ENCODE measurements at places on chromosomes 1 and 21. TPM values are rescaled to one million over a fixed set of nuclear protein-coding genes. Genes with fewer than 3 reads are reported as not detected.

Gene FAM72D
- total RNA-seq = 7.5 TPM

Gene NMNAT2
- total RNA-seq = not detected

Gene WNT4
- total RNA-seq = not detected

Gene OR2W3
- total RNA-seq = 0.21 TPM

Gene CCDC27
- not detected for total RNA-seq

Gene CYP4A11
- not detected for total RNA-seq

Gene RPE65
- not detected for total RNA-seq

Gene CLCA1
- total RNA-seq = not detected

Gene PRCC
- total RNA-seq = 120 TPM

Gene SELL
- total RNA-seq = 92.7 TPM

Gene CDK18
- 0.23 TPM for total RNA-seq

Gene PCBP3
- total RNA-seq = 7.5 TPM

Gene LCE1B
- total RNA-seq = not detected

Gene ILDR2
- 10.3 TPM for total RNA-seq

Gene CGN
- total RNA-seq = 0.28 TPM

Gene WNT2B
- not detected for total RNA-seq

Gene FALEC
- not detected for total RNA-seq

GRCh38 chr1:203359010-203359571 lies 8.2 kb upstream of the FMOD start:
- DNase-seq = no peak

- peak; percentile 55 for DNase-seq
Observed at GRCh38 chr1:10917513-10918454, 94.7 kb upstream of the TARDBP start.

- DNase-seq = peak; percentile 64
Observed at GRCh38 chr1:52634111-52634510, 1.1 kb downstream of the SHISAL2A start.

- no peak for DNase-seq
Observed at GRCh38 chr1:91427741-91428140, 23.1 kb upstream of the HFM1 start.

DNA sequence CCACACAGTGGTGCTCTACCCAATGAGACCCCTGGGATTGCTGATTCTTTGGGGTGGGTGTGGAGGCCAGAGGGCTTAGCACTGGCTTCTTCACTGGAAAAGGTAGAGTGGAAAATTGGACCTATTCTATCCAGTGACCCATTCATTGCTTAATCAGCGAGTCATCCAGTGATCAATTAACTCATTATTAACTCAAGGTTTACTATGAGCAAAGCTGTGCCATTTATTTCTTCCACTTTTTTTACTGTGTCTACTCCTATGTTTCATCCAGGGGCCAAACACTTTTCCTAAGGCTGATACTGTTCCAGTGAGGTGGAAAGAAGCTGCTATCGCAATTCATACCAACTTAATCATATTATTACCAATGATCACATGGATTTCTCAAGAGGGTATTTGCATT lies 363.9 kb downstream of the RPS6KC1 start:
- no peak for DNase-seq

DNA sequence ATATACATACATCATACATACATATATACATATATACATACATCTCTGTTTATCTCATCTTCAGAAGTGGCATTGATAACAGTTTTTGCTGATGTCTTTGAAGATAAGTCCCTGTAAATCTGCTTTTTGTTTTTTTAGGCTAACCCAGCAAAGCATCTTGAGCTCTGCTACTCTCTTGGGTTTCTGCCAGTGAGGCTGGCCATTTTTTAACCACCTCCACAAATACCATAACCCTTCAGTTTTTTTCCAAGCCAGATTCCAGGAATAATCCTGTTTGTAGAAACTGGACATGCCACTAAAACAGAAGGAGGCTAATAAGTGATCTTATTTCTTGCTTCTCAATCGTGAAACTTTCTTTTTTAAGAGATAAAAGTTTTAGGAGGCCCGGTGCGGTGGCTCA lies 21.6 kb downstream of the SDHC start:
- DNase-seq = no peak

DNA sequence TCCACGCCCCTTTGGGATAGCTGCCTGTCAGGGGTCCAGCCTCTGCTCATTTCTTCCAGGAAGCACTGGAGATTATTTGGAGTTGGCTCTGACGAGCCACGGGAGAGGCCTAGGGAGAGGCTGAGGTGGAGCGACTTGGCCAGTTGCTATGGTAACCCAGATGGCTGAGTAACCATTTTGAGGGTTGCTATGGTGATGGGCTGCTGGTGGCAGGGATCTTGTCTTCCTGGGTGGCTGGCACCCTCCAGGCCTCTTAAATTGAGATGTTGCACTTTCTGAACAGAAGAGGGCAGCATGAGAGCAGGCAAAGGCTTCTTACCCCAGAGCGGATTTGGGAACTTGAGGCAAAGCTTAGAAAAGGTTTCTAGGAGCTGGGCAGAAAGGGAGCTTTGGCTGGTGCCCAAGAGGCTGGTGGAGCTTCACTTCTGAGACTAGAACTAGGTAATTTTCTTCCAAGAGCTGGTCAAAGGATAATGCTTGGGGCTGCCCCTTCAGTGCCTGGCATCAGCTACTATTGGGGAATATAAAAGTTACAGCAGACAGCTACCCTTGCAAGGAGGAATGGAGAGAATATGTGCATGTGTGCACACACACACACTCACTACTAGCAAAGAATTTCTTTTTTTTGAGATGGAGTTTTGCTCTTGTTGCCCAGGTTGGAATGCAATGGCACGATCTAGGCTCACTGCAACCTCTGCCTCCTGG lies 72.5 kb downstream of the NDUFS5 start:
- peak; percentile 89 for DNase-seq

DNA sequence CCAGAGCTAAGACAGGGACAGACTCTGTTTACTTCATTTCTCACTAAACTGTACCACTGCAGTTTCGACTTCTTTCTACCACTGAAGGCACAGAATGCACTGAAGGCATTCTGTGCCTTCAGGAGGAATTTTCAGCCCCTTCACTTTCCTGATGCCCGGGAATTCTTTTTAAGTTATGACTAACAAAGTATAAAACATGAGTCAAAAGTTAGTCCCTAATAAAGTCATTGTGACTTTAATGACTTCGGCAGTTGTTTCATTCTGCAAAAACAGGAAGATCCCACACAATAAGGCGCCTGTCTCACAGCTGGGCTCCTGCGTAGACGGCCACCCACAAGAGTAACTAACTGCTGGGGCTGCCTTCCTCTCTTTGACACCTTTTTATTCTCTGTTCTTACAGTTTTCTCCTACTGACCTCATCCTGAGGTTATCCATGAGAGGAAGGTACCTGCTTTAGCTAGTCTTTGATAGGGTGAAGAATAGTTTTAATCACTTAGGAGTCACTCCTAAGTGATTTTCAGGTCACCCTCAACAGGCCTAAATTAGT lies 183.9 kb upstream of the SGIP1 start:
- DNase-seq = peak; percentile 82

DNA sequence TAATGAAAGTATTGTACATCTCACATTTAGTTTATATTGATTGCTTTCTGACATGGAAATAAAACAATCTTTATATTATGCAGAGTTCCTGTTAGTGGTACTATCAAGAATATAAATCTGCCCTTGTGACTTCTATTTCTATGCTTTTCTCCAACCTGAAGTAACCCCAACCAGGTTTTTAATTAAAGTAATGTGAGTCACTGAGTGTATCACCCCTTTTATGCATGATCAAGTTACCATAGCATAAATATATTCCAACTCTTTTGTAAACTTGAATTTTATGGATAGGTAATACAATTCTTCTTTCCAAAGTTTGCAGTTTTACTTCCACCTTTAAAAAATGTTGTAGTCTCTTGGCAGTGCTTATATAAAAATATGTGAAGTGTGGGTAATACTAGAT lies 532.3 kb downstream of the USP25 start:
- DNase-seq = no peak

- DNase-seq = no peak
Observed at GRCh38 chr21:38388203-38388602, 110.1 kb downstream of the ERG start.

DNA sequence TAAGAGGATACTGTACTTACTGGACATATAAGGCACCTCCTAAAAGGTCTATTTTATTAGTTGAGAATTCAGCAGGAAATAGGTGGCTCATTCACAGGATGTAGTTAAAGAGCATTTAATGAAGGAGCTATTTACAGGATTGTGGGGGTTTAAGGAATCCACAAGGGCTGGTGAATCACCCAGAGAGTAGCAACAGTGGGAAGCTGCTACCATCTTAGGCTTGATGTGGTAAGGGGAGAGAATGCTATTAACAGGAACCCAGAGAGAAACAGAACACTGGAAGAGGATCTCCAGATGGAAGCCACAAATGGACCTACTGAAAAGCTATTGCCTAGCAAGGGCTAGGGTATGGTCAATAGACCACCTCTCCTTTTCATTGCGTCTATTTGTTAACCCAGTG lies 52.0 kb upstream of the COL11A1 start:
- DNase-seq = no peak

DNA sequence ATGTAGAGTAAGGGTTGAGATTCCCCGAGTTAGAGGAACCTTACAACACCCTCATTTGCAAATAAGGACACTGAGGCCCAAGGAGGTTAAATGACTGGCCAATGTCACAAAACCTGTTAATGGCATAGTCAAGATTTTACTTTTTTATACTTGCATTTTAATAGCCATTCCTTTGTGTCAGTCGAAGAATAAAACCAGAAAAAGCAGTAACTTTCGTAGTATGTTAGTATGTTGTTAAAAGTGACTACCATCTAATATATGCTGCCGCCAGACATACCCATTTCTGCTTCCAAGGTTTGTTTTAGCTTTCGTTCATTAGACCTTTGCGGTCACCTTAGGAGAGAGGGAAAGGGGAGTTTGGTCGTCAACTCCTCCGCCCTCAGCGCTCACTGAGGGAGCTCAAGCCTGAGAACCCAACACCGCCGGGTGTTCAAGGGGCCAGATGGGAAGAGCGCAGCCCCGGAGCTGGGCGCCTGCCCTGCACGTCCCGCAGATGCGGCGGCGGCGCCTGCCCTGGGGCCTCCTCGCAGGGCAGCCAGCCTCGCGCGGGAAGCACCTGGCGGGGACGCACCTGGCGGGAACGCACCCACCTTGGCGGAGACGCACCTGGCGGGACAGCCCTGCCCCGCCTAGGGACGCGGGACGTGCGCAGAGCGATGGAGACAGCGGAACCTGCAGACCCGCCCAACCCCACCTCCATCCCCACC lies 466 bp downstream of the VPS26C start:
- DNase-seq = no peak

DNA sequence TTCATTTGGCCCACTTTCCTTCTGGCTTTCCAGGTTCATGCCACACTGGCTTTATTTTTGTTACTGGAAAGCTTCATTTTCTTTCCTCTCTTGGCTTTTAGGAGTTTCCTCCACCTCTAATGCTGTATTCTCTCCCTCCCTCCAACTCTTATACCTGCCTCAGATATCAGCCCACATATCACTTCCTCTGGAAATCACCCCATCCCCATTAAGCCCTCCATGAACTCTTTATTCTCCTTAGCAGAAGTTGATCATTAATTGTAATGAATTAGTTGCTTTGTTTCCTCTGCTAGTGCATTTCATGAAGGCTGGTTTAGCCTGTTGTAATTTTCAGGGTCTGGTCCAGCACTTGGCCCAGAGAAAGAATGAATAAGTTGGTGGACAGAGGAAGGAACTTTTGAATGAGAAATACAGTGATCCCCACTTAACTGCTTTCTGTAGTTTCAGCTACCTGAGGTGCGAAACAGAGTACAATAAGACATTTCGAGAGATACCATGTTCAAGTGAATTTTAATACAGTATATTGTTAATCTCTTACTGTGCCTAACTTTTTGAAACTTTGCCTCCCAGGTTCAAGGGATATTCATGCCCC lies 1.7 kb downstream of the SOAT1 start:
- DNase-seq = no peak

DNA sequence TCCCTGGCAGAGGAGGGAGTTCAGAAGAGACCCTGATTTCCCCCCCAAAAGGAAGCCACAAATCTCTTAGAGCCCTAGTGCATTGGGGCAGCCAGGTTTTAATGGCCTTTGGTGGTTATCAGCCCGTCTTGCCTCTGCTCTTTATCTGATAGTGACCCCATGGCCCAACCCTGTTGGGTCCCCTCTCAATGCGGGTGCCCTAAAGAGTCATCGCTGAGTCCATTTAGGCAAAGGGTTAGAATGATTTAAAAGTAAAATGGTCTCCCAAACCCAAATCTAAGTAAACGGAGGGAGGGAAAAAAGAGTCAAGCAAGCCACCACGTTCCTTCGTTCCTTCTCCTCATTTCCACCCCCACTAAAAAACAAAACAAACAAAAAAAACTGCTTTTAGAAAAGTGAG lies 164.0 kb downstream of the RUNX1 start:
- DNase-seq = no peak

- no peak for DNase-seq
Observed at GRCh38 chr1:97632075-97632474, 288.8 kb downstream of the DPYD start.

- no peak for DNase-seq
Observed at GRCh38 chr21:20169812-20170576, 828.2 kb upstream of the NCAM2 start.

DNA sequence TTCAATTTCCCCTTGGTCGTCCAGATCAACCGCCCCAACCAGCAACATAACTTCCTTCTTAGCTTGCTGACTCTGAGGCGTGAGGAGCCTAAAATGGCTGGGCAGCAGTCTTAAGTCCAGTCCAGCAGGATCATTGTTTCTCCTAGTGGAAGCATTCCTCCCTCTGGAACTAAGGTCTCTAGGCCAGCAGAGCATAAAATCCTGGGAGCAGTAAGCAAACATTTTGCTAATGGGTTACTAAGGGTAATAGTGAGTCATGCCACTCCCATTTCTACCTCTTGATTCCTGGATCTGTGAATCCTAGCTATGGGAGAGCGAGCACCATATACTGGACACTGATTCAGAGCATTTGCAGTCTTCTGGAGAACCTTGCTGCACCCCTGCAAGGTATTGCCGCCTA lies 59.9 kb downstream of the ADSS2 start:
- DNase-seq = no peak

- no peak for DNase-seq
Observed at GRCh38 chr1:75133750-75134646, at the start of gene LHX8. TSS of gene LHX8 (plus strand) at chr1:75134388. CDS start at chr1:75136615, 2,227 bp downstream.

DNA sequence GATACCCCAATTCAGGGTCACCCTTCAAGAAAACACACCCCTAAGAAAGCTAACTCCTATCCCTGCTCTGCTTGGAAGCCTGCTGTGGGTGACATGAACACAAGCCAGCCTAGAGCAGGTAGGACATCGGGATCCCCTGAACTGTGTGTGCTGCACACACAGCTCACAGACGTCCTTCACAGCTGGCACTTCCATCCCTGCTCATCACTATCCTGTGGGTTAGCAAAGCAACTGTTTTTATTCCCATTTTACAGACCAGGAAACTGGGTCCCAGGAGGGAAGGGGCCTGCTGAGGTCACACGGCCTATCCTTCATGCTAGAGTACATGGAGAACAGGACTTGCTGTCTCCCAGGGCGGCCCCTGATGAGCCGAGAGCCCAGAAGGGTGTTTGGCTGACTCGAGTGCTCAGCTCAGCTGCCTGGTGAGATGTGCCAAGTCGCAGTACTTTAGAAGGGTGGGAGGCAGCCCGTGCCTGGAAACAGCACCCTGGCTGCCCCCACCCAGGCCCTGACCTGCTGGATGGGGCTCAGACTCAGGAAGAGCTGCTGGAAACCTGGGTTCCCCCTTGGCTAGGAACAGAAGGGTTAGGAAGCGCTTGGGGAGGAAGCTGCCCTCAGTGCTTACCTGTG lies 28.3 kb upstream of the BTG2 start:
- peak; percentile 73 for DNase-seq
